Forelimb muscle (tissue), 1 donor: ENCODE measurements at places on chromosomes 1 and 21. TPM values are rescaled to one million over a fixed set of nuclear protein-coding genes. Genes with fewer than 3 reads are reported as not detected.

DNA sequence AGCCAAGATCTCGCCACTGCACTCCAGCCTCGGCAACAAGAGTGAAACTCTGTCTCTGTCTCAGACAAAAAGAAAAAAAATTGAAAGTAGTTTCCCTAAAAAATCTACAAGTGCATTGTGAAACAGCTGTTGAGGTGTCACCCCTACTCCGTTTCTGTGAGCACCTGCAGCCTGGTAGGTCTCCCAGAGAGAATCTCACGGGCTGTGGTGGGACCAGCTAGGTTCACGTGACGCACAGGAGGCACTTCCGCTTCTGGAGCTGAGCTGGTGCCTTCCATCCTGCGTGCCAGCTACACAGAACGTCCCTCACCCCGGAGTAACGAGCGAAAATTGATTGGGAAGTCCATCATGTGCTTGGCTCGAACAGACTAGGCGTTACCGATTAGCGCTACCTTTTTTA lies 66.8 kb downstream of the COL24A1 start:
- DNase-seq, result no peak

GRCh38 chr1:22739648-22740385 lies 29.2 kb downstream of the EPHB2 start:
- no peak for DNase-seq

- DNase-seq, result no peak
These were observed 129.2 kb downstream of the EPHB2 start for GRCh38 chr1:22839806-22840205.

DNA sequence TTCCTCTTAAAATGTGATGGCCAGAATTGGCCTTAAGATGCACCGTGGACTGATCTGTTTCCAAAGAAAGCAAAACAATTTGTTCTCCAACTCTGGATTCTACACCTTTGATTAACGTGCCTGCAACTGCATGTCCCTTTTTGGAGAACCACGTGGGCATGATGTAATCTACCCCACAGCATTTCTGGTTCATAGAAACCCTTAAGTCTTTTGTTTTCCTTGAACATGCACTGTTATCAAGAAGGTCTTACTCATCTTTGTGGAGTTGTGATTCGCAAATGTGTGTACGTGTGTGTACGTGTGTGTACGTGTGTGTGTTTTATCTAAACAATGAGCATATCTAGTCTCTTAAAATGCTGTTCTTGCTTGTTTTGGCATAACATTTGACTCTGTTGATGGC lies 57.8 kb downstream of the LPAR3 start:
- DNase-seq, result no peak

DNA sequence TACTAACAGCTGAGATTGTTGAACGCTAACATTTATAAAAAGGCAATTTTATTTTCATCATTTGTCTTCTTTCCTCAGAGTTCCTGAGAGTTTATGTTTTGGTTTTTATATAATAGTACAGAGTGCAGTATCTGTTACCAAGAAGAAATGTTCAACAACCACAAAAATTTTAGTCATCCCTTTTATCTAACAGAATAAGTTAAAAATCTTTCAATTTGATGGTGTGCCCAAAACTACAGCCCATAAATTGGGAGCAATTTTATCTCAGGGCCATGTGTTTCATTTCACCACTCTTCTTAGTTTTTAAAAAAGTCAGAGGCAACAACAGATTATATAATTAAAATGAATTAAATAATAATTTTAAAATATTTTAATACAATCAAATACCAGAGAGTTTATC lies 37.1 kb downstream of the NEXN start:
- DNase-seq, result no peak

IGSF21 gene
- polyA plus RNA-seq, result 0.62 TPM
